ENCODE measurements at places on chromosomes 2 and 18.

DNA sequence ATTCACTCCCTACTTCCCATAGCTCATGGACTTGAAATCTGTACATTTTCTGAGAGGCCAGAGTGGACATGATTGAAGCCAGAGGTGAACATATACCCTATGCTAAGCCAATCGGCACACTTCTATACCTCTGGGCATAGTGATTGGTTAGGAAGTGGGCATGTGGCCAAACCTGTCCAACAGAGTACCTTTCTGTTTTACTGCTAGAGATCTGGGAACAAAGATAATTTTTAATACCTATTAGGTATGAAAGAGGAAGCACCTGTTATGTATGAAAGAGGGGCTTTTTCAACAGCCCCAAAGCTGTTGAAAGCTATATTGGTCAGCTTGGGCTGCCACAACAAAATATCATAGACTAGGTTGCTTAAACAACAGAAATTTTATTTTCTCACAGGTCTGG is 27.7 kb downstream of the METTL8 start:
- H3K27me3 ChIP-seq = no peaks in the 10 kb centered on the region
- H3K27ac ChIP-seq = no peak overlapping the region
- DNase-seq = no peak
- H3K36me3 ChIP-seq = no peaks in the 10 kb centered on the region

GRCh38 chr2:26942543-26943295 is 27.7 kb upstream of the MAPRE3 start:
- no peaks in the 10 kb centered on the region for H3K27me3 ChIP-seq
- H3K36me3 ChIP-seq = no peaks in the 10 kb centered on the region
- no peaks in the 10 kb centered on the region for H3K4me1 ChIP-seq
- H3K27ac ChIP-seq = no peak overlapping the region
- DNase-seq = no peak

DNA sequence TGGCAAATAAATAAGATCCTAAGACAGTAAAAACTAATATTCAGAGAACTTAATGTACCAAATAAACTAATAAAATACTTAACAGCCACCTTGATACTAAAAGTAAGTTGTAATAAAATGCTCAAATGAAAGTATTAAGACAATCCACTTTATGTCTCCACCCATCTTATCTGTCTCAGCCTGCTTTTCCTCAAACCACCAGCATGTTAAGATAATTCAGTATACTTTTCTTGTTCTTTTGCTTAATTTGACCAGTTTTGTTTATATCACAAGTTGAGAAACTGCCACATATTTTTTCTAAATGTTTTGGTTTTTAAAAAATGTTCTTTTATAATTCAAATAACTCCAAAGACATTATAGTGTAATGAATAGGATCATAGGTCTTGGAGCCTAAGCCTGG is 142.0 kb downstream of the MBD5 start:
- H3K27ac ChIP-seq = no peak overlapping the region
- no peak for DNase-seq

DNA sequence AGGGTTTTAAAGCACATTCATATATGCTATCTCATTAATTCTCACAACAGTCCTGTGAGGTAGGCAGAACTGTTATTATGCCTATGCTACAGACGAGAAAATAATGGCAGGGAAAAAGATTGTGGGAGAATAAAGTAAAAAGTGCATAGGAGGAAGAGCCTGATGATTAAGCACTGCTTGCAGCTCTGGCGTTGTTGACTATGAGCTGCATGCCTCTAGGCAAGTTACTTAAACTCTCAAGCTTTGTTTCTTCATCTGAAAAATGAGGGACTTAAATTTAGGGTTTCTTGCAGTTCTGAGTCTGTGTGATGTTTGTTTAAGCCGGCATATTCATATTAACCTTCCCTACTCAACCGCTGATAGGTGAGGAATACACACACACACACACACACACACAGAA is 51.6 kb upstream of the RAPH1 start:
- H3K4me1 ChIP-seq = peaks cover 70% of the 10 kb centered on the region
- peak overlapping the region; percentile 88 for H3K27ac ChIP-seq
- H3K27me3 ChIP-seq = no peaks in the 10 kb centered on the region
- no peaks in the 10 kb centered on the region for H3K36me3 ChIP-seq
- DNase-seq = no peak

DNA sequence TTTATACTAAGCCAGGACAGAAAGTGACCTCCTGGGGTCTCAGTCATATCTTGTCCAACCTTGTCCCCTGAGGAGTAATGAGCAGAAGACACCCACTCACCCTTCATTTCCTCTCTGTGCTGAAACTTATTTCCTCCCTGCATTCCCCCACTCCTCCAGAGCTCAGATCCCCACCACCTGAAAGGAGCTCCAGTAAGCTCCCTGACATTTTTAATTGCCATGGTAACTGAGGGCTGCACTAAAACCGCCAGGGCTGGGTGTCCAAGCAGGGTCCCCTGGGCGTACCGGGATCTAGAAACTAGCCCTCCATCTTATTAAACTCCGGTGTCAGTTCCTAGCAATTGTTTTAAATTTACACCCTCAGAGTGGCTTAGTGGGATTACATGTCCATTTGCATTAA is 393.3 kb upstream of the HNRNPA3 start:
- no peak overlapping the region for H3K4me3 ChIP-seq
- no peaks in the 10 kb centered on the region for H3K27me3 ChIP-seq
- no peaks in the 10 kb centered on the region for H3K4me1 ChIP-seq
- no peak for DNase-seq
- no peaks in the 10 kb centered on the region for H3K36me3 ChIP-seq
- no peak overlapping the region for H3K27ac ChIP-seq

DNA sequence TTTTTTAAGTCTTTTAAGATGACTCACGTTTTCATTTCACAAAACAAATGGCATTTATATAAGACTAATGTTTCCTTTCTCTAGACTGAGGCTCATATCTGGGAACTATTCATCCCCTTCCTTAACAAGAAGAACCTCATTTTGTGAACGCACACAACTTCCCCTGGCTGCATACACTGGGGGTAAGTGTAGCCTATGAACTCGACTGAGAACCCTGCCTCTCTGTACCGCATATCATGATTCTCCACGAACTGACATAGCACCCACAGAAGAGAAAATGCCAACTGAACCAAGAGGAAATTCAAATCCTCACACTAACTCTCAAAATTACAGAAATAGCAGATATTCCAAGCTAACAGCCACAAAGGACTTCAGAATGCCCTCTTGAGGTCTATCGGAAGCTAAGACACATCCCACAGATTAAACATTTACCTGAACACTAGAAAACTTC is 236.7 kb downstream of the TCF4 start:
- no peaks in the 10 kb centered on the region for H3K36me3 ChIP-seq
- H3K27ac ChIP-seq = no peak overlapping the region

- DNase-seq = no peak
- H3K4me1 ChIP-seq = peaks cover 41% of the 10 kb centered on the region
- H3K27me3 ChIP-seq = no peaks in the 10 kb centered on the region
- H3K4me3 ChIP-seq = no peak overlapping the region
Measured at GRCh38 chr2:1721706-1722646, 22.3 kb downstream of the PXDN start.

- DNase-seq = no peak
- no peak overlapping the region for H3K4me3 ChIP-seq
- H3K27ac ChIP-seq = no peak overlapping the region
Measured at GRCh38 chr18:77557046-77557587, 307.5 kb downstream of the GALR1 start.

- no peaks in the 10 kb centered on the region for H3K27me3 ChIP-seq
- no peak overlapping the region for H3K4me3 ChIP-seq
- DNase-seq = no peak
- no peaks in the 10 kb centered on the region for H3K36me3 ChIP-seq
- peaks cover 8% of the 10 kb centered on the region for H3K4me1 ChIP-seq
Measured at GRCh38 chr18:48417985-48418384, 8.8 kb upstream of the ZBTB7C start.

DNA sequence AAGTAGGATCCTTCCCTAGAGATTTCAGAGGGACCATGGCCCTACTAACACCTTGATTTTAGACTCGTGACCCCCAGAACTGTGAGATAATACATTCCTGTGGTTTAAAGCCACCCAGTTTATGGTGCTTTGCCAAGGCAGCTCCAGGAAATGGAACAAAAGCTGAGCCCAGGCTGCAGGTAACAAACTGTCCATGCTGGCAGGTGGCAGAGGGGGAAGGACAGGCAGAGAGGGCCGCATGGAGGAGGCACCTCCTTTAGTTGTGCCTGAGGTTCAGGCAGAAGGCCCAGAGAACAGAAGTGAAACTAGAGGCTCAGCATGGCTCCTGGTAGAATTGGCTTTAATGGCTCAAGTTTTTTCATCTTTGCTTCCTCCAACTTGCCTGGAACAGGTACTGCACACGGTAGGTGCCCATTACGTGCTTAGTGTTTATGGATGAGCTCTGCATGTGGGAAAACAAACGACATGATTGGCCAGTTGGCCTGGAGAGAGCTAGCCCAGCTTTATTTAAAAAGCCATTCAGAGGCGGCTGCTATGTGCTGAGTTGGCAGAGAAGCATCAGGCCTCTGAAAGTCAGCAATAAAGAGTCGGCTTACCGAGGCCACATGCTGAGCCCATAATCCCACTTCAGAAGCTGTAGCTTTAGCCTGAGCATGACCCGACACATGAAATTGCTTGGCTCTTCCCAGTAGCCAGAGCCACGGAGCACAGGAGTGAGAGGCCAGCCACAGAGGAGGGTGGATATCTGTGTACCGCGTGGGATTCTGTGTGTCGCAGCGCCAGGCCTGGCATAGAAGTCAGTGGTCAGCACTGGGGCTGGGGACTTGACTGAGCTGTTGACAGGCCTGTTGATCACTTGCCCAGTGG is 36.5 kb downstream of the HS1BP3 start:
- no peak for DNase-seq
- no peaks in the 10 kb centered on the region for H3K36me3 ChIP-seq
- H3K27ac ChIP-seq = peak overlapping the region; percentile 81
- no peak overlapping the region for H3K4me3 ChIP-seq

All from esophagus squamous epithelium (tissue), 5 donors.